Foreskin keratinocyte (primary cell): ENCODE measurements at places on chromosomes 11 and 22.

GRCh38 chr11:133134314-133135173 lies 397.8 kb downstream of the OPCML start:
- no peak for DNase-seq

DNA sequence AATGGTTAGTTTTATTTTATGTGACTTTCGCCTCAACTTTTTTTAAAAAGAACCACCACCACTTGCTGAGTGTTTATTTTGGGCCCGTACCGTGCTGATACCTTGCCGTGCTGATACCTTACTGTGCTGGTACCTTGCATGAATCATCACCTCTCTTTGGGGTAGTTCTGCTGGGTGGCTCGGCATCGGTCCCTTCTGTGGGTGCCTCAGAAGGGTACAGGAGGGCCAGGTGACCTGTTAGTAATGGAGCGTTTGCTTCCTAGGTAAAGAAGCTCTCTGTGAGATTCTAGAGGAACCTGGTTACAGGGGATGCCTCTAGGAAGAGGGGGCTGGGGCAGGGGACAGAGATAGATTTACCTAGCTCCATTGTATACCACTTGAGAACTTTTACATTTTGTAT lies 17.1 kb downstream of the TOM1 start:
- no peak for DNase-seq

DNA sequence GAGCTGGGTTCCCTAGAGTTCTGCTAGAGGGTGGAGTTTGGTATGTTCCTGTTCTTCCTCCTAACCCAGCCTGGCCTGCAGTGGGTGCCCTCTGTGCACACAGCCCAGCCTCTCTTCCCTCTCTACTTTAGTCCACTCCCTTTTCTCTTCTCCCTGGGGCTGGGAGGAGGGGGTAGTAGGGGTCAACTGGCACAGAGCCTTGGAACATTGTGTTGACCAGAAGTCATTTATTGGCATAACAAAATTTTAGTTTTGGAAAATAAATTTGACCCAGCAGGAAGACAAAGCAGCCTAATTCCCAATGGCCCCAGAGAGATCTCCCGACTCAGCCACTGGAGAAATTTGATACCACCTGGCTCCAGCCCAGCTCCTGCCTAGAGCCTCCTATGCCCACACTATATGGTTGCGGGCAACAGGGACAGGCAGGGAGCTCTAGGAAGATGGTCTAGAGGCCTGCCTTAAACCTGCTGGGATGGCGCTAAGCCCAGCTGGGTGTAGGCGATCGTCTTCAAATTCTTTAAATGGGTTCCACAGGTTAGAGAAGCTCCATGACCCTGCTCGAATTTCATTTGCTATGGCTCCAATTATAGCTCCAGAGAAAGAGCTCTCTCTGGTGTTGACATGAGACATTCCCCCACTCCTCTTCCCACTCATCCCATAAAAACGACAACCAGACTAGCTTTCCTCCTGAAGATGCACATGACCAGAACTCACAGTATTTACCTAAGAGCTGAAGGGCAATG lies 9.9 kb downstream of the PCSK7 start:
- no peak for DNase-seq

DNA sequence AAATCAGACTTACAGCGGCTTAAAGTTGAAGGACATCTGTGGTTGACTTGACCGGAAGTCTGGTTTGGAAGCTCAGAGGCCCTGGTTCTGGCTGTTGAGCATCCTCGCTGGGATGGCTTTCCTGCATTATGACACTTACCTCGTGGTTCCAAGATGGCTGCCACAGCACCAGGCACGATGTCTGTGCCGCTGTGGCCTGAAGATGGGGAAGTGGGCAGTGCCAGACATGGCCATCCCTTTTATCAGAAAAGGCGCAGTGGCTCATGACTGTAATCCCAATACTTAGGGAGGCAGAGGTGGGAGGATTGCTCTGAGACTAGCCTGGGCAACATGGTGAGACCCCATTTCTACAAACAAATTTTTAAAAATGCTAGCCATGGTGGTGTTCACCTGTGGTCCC lies 40.5 kb downstream of the CD82 start:
- DNase-seq = no peak

- DNase-seq = no peak
Observed at GRCh38 chr11:11948242-11948947, 60.0 kb downstream of the DKK3 start.

- no peak for DNase-seq
Observed at GRCh38 chr22:24695561-24696511, 78.7 kb downstream of the PIWIL3 start.

- DNase-seq = no peak
Observed at GRCh38 chr11:78922859-78923625, 348.4 kb upstream of the NARS2 start.

GRCh38 chr11:69293819-69294505 lies at the start of gene MYEOV:
Gene MYEOV, plus strand, starts transcription at chr11:69294155. Its CDS starts 1,200 bp downstream, at chr11:69295355.
- peak; percentile 52 for DNase-seq

- DNase-seq = no peak
Observed at GRCh38 chr11:111225881-111226280, 19.6 kb upstream of the POU2AF2 start.

GRCh38 chr22:32882774-32883530 lies 81.4 kb downstream of the TIMP3 start:
- no peak for DNase-seq

DNA sequence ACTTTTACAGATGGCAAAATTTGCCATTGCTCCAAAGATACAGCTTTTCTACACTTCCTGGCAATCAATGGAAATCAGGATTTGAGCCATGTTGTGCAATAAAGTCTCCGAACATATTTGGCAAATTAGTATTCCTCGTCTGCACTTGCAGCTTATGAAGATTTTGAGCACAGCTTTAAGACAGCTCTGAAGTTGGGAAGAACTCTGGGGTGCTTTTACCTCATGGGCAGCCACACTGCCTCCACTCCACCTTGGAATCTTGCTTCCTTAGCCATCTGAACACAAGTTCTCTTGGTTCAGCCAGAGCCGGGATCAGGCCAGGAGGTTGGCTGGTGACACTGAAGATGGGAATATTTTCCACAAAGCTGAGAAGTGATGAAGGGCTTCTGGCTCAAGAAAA lies 191.2 kb downstream of the CWF19L2 start:
- DNase-seq = no peak

DNA sequence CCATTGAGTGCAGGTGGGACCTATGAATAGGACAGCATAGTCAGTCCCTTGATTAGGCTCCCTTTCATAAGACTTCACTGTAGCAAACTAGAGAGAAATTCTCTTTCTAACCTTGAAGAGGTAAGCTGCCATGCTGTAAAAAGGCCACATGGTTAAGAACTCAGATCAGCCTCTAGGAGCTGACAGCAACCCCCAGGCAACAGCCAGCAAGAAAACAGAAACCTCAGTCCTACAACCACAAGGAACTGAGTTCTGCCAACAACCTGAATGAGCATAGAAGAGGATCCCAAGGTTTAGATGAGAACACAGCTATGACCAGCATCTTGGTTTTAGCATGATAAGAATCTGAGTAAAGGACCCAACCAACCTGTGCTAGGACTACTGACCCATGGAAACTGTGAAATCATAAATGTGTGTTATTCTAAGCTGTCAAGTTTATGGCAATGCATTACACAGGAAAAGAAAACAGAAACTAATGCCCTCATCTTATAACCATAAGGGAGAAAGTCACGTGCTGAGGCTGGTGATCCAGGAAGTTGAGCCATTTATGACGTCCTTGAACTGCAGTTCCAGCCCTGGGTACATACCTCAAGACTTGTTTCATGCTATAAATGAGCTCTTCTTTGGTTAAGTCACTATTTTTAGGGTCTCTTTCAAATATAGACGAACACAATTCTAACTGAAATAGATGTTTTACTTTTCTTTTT lies 43.3 kb downstream of the RAB38 start:
- no peak for DNase-seq

DNA sequence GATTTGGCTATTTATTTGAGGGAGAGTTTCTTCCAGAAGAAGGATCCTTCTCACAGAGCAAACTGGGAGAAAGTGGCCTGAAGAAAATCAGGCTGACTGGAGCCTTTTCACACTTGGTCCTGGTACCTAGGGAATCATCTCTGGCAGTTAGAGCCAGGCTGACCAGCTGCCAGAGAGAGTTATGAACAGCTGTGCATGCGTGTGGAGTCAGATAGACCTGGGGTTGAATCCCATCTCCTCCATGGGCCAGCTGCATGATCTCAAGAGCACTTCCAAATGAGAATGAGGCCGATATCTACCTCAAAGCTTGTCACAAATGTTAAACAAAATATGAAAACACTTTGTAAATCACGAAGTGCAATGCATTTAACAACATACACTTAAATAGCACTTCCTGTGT lies 390.0 kb downstream of the TENM4 start:
- DNase-seq = no peak

GRCh38 chr11:65595543-65596281 lies at the start of gene KCNK7:
Gene KCNK7, minus strand, starts transcription at chr11:65595800. Its CDS starts 28 bp downstream, at chr11:65595772.
- DNase-seq = no peak

- no peak for DNase-seq
Observed at GRCh38 chr11:1410366-1411291, 20.9 kb downstream of the BRSK2 start.

GRCh38 chr11:27158456-27159334 lies 118.1 kb downstream of the BBOX1 start:
- peak; percentile 41 for DNase-seq

DNA sequence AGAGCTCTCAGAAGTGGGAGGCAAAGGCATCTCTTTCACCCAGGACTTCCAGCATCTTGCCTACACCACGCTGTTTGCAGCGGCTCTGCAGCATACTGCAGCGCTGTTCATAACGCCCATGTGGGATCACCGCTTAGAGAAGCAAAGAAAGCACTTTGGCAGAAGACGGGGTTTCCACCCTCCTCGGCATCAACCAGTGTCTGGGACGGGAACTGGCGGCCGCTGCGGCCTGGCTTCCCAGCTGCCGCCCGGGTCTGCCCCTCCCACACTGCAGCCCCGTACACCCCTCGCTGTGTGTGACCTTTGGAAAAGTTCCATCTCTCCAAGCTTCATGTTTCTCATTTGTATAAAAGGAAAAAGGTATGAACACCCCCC lies 545 bp upstream of the TIRAP start:
- no peak for DNase-seq

GRCh38 chr11:65157336-65157735 lies 12.7 kb upstream of the SPDYC start:
- no peak for DNase-seq

- DNase-seq = no peak
Observed at GRCh38 chr11:11563200-11563975, 58.4 kb downstream of the GALNT18 start.

DNA sequence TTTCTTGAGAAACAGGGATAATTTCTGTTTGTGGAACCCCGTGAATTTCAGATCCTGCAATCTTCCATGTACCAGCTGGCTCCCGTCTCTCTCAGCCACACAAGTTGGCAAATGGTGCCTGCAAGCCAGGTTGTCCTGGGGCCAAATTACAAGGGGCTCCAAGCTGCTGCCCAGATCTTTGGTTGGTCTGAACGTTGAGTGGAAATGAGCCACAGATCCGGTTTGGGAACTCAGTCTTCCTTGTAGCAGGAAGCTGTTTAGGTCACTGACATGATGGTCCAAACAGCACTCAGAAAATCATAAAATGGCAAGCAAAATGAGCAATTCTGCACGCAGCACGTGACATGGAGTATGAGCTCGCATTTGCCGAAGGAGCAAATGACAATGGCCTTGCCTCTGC lies 1496.4 kb downstream of the TBC1D22A start:
- DNase-seq = no peak

- DNase-seq = no peak
Observed at GRCh38 chr11:79198898-79199250, 242.0 kb downstream of the TENM4 start.

DNA sequence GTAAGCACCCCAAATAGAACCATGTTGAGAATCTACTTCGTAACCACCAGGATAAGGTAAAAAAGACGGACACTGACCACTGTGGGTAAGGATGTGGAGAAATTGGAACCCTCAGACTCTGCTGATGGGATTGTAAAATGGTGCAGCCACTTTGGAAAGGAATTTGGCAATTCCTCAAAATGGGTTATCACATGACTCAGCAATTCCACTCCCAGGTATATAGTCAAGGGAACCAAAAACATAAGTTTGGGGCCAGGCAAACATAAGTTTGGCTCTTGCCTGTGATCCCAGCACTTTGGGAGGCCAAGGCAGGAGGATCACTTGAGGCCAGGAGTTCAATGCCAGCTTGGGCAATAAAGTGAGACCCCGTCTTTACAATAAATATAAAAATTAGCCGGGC lies 5.1 kb upstream of the CABP2 start:
- DNase-seq = no peak

GRCh38 chr22:19974268-19974861 lies 32.7 kb upstream of the TXNRD2 start:
- peak; percentile 30 for DNase-seq

GRCh38 chr11:117327567-117328374 lies at the start of gene CEP164:
Gene CEP164, plus strand, starts transcription at chr11:117327854. Its CDS starts 10,733 bp downstream, at chr11:117338587.
- DNase-seq = peak; percentile 93
